ENCODE measurements at places on chromosomes 12 and 14. TPM values are rescaled to one million over a fixed set of nuclear protein-coding genes. Genes with fewer than 3 reads are reported as not detected.

Gene GALNT9
- total RNA-seq: 0.71 TPM

Gene BDKRB2
- total RNA-seq: not detected

Gene SLC16A7
- 32.8 TPM for total RNA-seq

Gene BBOF1
- total RNA-seq: 3.4 TPM

Gene RAD51AP1
- total RNA-seq: 4.6 TPM

Gene RAPGEF3
- total RNA-seq: 5.4 TPM

Gene ULK1
- 59.5 TPM for total RNA-seq

Gene SIRT4
- total RNA-seq: 4.8 TPM

Gene PLEKHG3
- 0.12 TPM for total RNA-seq

Gene SOCS2
- 1.3 TPM for total RNA-seq

Gene SIX6
- total RNA-seq: not detected

Gene SYT1
- total RNA-seq: 1.2 TPM

Gene LRRC43
- not detected for total RNA-seq

Data from B cell (primary cell).